ENCODE measurements at places on chromosomes 12 and 14.

- no peak for DNase-seq
Observed at GRCh38 chr14:24367514-24368211, at the start of gene NFATC4. TSS of gene NFATC4 (plus strand) at chr14:24368184. CDS start at chr14:24368341, 157 bp downstream.

DNA sequence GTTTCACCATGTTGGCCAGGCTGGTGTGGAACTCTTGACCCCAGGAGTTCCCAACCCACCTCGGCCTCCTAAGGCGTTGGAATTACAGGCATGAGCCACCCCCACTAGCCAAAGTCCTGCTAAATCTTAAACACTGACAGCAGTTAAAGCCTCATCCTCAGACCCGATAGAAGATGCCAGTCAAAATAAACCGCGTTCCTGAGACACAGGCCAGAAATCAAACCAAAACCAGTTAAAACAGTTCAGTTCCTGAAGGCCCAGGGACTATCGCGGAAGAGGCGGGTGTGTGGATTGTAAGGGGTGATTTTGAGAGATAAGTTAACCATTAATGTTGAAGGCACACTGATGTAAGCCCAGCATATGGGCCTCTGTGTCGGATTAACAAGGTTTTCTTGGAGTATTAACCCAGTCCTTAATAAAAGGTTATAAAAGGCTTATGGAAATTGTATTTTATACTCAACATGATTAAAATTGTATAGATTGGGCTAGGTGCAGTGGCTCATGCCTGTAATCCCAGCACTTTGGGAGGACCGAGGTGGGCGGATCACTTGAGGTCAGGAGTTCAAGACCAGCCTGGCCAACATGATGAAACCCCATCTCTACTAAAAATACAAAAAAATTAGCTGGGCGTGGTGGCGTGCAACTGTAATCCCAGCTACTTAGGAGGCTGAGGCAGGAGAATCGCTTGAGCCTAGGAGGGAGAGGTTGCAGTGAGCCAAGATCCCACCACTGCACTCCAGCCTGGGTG lies 18.7 kb upstream of the CDCA4 start:
- DNase-seq: no peak

DNA sequence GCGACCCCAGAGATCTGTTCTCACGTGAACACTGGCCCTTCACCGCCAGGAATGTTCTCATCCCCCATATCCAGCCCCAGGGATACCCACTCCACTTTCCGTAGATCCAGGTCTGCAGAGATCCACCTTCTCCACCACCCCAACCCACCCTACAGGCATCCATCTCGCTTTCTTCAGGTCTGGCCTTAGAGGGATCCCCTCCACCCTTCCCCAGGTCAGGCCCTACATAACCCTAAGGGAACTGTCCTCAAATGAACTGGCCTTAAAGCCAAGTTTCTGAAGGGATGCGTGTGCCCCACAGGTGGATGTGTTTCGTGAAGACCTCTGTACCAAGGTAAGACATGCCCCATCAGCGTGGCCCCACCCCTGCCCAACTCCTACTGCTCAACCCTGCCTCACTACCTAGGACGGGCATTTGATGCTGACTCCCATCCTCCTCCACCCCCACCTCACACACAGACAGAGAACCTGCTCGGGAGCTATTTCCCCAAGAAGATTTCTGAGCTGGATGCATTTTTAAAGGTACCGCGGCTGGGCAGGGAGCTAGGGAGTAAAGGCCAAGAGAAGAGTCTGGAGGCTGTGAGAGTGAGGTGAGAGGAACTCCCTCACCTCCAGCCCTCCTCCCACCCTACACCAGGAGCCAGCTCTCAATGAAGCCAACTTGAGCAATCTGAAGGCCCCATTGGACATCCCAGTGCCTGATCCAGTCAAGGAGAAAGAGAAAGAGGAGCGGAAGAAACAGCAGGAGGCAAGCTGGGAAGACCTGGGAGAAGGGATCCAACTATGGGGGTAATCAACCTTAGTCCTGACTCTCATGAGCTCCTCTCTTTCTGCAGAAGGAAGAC lies 912 bp downstream of the PSME1 start:
- DNase-seq: no peak

DNA sequence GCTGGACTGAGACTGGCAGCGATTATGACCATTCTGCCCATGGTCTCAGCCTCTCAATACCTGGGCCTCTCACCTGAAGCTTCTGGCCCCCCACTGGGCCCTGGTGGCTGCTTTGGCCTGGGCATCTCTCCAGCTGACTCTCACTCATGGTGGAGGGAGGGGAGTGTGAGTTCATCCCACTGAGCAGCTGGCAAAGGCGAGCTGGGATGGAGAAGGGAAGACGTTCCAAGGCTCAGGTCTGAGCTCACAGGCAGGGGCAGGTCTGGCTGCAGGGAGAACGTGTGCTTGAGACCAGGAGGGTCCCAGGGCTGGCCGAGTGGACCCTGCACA lies 103.5 kb downstream of the TMEM121 start:
- no peak for DNase-seq

DNA sequence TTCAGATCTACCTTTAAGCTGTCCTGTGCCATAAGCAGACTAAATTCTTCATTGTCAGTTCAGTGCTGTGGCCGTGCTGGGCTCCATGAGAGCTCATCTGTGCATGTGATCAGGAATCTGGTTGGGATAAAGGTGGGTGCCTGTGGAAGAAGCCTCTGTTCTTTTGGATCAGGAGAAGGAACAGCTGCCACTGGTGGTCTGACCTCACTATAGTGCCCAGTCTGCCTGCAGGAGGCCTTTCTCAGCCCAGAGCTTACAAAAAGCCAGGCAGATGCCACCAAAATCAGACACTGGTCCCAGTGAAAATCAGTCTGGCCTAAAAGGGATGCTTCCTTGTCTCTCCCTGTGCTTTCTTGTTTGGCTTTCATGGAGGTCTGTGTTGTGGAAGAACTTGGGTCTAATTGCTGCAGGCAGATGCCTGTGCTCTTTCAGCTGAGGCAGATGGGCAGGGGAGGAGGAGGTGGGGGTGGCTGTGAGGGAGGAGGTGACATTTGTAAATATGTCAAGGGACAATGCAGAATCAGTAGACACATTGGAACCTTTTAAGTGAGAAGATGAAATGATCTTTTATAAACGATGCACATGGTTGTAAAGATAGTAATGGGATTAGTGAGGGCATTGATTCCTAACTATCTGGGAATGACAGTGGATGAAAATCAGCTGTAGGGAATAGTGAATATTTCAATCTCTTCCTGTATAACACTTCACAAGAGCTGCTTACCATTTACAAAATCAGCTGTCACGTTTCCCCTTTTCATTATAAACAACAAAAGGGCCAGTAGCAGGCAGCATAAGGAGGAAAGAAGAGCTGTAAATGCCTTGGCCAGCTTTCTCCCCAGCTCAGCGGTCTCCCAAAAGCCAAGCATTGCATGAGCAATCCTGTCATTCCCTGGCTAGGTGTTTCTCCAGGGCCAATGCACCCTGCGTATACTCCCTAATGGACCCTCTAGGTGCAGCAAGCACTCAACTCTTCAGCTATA lies 44.6 kb downstream of the CACNA2D4 start:
- no peak for DNase-seq

- no peak for DNase-seq
Observed at GRCh38 chr12:25041006-25041741, 92.3 kb upstream of the BCAT1 start.

- DNase-seq: no peak
Observed at GRCh38 chr12:109027767-109028166, 6.9 kb upstream of the SVOP start.

- peak; percentile 39 for DNase-seq
Observed at GRCh38 chr12:52045794-52046199, 5.4 kb upstream of the NR4A1 start.

DNA sequence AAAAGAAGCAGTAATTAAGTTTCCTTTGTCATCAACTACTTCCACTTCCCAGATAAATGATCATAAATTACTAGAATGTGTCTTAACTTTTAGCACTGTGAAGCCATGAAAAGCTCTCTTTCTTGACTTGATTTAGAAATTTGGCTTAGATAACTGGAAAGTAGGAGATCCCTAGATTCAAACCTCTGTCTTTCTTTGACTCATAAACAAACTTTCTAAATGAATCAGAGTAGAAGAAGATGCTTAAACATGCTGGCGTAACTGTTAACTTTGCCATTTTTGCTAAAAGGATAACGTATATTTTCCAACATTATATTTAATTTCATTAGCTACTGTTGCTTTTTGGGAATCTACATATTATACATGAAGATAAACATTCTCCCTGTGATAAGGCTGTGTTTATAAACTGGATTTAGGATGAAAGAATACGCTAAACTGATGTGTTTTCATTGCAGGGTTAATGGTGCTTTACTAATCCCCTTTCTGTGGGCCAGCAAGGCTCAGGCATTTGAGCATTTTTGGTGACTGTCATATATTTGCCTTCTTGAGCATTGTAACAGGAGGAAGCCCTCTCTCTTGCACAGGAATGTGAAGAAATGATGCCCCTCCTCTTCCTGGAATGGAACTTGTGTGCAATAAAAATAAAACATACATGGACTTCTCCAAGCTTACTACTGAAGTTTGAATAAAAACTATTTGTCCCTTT lies 301.4 kb downstream of the BMP4 start:
- no peak for DNase-seq

GRCh38 chr12:28367326-28367725 lies 177.1 kb downstream of the CCDC91 start:
- no peak for DNase-seq

DNA sequence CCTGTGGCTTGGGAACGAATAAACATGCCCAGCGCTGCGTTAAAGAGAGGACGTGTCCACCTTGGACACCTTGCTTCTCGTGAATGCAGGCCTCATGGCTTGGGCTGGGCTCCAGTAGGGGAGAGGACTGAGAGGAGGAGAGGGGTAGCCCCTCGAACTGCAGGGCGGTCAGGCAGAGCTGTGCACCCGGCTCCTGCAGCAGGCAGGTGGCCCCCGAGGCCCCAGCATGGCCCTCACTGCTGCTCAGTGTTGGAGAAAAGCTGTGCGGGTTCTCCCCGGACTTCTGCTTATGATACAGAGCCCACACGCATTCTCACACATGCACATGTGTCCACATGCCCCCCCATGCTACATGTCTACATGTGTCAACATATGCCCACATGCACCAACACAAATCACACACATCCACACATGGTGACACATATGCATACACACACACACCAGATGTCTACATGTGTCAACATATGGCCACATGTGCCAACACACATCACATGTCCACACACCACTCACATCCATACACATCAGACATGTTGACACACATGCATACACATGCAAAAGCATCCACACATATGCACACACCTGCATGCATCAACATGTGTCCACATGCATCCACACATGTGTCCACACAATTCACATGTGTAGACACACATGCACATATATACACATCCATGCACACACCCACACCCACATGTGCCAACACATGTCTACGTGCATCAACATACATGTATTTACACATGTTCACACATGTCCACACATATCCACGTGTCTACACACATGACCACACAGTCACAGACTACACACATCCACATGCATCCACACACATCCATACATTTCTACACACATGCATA lies 3.0 kb downstream of the ADGRD1 start:
- no peak for DNase-seq

- DNase-seq: no peak
Observed at GRCh38 chr12:133108150-133108549, 21.9 kb downstream of the ZNF891 start.

DNA sequence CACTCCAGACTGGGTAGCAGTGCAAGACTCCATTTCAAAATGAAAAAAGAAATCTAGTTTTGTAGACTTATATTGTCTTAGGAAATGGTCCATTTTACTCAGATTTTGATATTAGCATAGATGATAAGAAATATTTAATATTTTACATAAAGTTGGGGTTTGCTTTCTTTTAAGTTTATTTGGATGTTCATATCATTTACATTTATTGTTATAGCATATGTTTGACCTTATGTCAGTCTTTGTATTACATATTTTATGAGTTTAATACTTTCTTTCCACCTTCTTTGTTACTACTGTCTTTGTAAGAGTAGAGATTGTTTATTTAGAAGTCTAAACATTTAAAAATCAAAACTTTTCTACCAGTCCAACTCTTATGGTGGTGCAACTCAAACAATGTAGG lies 162.7 kb upstream of the OTX2 start:
- DNase-seq: no peak

DNA sequence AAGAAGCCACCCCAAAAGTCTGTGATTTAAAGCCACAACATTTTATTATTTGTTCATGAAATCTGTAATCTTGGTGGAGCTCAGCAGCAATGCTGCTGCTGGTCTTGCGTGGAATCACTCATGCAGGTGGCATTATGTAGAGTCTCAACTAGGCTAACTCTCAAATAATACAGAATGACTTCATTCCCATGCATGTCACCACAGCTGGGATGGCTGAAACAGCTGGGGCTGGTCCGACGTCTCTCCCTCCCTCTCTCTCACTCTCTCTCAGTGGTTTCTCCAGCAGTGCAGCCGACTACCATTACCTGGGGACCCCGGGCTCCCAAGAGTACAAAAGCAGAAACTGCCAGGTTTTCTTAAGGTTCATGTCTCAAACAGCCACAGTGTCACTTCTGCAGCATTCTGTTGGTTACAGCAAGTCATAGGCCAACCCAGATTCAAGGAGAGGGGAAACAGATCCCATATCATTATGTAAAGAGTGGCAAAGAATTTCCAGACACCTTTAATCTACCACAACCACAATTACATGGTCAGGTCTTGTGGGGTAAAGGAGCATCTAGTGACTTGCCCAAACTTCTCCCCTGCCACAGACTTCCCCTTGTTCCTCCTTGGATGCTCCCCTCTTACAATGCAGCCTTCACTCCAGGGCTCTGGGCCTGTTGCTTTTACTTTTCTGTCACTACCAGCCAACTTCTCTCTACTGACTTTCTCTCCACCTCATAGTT lies 192.0 kb upstream of the HMGA2 start:
- DNase-seq: no peak

DNA sequence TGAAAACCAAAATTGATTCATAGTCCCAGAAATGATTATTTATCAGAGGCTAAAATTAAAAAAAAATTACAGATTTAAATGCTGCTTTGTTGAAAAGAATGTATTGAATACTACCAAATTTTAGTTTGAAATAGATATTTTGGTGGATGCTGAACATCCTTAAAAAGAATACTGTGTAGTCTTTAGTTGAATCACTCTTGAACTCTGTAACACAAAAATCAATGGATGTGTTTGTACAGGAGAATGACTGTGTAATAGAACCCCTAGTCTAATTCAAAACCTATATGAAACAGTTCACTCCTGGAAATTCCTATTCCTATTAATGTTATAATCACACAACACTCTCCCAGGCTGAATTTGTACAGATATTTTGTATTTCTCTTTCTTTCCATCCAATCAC lies 1.5 kb upstream of the TSPAN8 start:
- no peak for DNase-seq

- DNase-seq: no peak
Observed at GRCh38 chr14:52366796-52367315, 52.7 kb downstream of the PTGER2 start.

GRCh38 chr14:101877766-101878165 lies 86.6 kb upstream of the DYNC1H1 start:
- DNase-seq: no peak

DNA sequence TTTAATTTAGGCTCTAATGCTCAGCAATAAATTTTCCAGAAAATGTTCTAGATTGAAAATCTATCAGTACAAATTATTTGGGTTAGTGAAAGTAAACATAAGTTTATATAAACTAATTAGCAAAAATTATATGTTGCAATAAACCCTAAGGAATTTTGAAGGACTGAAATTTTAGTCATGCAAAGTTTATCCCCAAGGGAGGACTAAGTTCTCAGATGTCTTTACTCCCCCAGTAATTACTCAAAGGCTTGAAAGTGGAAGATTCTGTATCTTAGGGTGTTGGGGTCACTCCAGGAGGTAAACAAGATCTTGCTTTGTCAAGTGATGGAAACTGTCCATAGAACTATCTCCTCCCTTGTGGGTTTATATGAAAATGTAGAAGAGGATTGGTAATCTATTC lies 183.7 kb downstream of the AKAP6 start:
- no peak for DNase-seq

GRCh38 chr12:55823419-55823818 lies 5.6 kb downstream of the ORMDL2 start:
- DNase-seq: no peak
